ENCODE measurements at places on chromosomes 12 and 14. TPM values are rescaled to one million over a fixed set of nuclear protein-coding genes. Genes with fewer than 3 reads are reported as not detected.
A peak's percentile ranks its signal among the peaks of the same experiment; 100 is the strongest.

CCDC38 gene
- total RNA-seq: not detected

DNA sequence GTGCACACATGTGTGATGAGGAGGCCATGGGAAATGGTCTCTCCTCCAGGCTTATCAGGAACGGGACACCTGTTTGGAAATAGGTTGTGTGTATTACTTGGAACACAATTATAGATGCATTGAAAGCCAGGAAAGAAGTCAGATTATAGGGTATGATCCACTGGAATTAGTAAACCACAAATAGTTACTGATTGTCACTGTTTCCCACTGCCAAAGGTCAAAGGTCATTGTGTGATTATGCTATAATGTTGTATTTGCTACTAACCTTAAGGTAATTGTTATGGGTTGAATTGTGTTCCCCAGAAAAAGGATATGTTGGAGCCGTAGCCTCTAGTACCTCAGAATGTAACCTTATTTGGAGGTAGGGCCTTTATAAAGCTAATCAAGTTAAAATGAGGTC, 129.9 kb upstream of the FBXO33 start:
- no peak overlapping the region for H3K4me3 ChIP-seq
- H3K27ac ChIP-seq: no peak overlapping the region
- DNase-seq: no peak
- H3K36me3 ChIP-seq: no peaks in the 10 kb centered on the region
- H3K4me1 ChIP-seq: no peaks in the 10 kb centered on the region

DNA sequence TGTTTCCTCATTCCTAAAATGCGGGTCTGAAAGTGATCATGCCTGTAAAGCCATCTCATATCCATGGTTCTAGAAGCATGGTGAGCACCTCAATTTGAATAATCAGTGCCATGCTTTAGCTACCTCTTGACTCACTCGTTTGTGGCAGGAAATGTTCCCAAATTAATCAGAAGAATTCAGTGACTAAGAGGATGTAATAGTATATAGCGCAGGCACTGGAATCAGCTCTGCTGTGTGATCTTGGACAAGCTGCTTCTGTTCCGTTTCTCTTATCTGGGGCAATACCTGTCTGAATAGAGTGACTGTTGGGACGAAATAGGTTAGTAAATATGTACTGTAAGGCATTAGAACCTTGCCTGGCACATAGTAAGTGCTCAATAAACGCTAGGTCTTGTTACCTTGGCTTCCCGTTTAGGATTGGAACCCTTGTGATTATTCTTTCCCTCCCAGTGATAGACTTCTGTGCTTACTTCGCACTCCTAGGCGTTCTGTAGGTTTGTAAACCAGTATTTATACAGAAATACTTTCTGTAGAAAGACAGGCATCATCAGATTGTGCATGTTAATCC, 820 bp upstream of the SMAGP start:
- H3K4me3 ChIP-seq: peak overlapping the region; percentile 87
- H3K27me3 ChIP-seq: no peaks in the 10 kb centered on the region
- H3K36me3 ChIP-seq: no peaks in the 10 kb centered on the region
- no peaks in the 10 kb centered on the region for H3K4me1 ChIP-seq
- H3K27ac ChIP-seq: no peak overlapping the region
- no peak for DNase-seq

GRCh38 chr14:94164685-94165431, 9.3 kb upstream of the PPP4R4 start:
- no peaks in the 10 kb centered on the region for H3K27me3 ChIP-seq
- no peak overlapping the region for H3K27ac ChIP-seq
- no peak for DNase-seq

DNA sequence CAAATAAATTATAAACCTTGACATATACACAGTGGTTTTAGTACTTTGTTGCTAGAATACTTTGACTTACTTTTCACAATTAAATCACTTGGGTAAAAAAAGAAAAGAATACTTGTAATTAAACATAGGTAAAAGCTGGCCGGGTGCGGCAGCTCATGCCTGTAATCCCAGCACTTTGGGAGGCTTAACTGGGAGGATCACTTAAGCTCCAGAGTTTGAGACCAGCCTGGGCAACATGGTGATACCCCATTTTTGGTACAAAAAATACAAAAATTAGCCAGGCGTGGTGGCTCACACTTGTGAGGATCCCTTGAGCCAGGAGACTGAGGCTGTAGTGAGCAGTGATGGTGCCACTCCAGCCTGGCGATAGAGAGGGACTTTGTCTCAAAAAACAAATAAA, 7.8 kb downstream of the STX2 start:
- no peak for DNase-seq
- H3K27ac ChIP-seq: no peak overlapping the region
- no peak overlapping the region for H3K4me3 ChIP-seq
- no peaks in the 10 kb centered on the region for H3K4me1 ChIP-seq
- H3K27me3 ChIP-seq: no peaks in the 10 kb centered on the region

GRCh38 chr14:92959189-92959531, 36.2 kb downstream of the CHGA start:
- H3K27me3 ChIP-seq: no peaks in the 10 kb centered on the region
- no peak overlapping the region for H3K4me3 ChIP-seq
- H3K36me3 ChIP-seq: no peaks in the 10 kb centered on the region
- DNase-seq: peak; percentile 26
- no peaks in the 10 kb centered on the region for H3K4me1 ChIP-seq

DNA sequence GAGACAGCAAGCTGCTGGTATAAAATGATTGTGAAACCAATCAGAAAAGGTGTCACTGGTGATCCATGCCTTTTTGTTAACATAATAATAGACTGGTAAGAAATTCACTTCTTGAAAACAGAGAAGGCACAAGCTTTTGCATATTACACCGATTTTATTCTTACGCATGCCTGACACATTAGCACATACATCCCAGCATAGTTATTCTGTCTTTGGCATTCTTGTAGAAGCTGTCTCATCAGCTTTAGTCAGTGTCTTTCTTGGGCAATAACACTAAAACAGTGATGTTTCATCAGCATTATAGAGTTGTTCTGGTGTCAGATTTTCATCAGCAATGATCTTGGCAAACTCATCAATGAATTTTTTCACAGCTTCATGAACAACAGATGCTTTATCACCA, 283.4 kb upstream of the TMTC1 start:
- H3K4me1 ChIP-seq: no peaks in the 10 kb centered on the region
- DNase-seq: no peak
- H3K27ac ChIP-seq: no peak overlapping the region

GRCh38 chr12:96906849-96907670, at the start of gene NEDD1:
Gene NEDD1 (plus strand): TSS chr12:96907257. CDS start chr12:96909760, 2,503 bp downstream.
- H3K36me3 ChIP-seq: no peaks in the 10 kb centered on the region
- H3K4me1 ChIP-seq: peaks cover 3% of the 10 kb centered on the region
- H3K27me3 ChIP-seq: no peaks in the 10 kb centered on the region
- peak within 1 kb of the TSS; percentile 87 for H3K4me3 ChIP-seq
- DNase-seq: peak; percentile 90
- H3K27ac ChIP-seq: no peak within 1 kb of the TSS

FSCB gene
- total RNA-seq: not detected

- H3K27me3 ChIP-seq: no peaks in the 10 kb centered on the region
- no peak for DNase-seq
- no peak overlapping the region for H3K27ac ChIP-seq
These were observed 33.3 kb upstream of the STON2 start for GRCh38 chr14:81433378-81433777.

PGF gene
- total RNA-seq: 29.1 TPM

DNA sequence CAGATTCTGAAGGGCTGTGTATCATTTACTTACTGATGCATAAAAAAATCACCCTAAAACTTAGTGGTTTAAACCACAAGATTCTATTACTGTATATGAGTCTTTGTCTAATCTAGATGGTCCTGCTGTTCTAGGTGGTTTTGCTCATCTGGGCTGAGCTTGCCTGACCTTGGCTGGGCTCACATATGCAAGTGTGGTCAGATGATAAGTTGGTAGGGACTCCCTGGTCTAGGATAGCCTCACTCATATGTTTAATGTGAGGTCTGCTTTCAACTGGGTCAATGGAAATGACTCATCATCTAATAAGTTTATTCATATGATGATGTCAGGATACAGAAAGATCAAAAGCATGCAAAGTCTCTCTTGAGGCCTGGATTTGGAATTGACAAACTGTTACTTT, 887.8 kb downstream of the TRHDE start:
- DNase-seq: no peak
- H3K27ac ChIP-seq: no peak overlapping the region
- H3K27me3 ChIP-seq: no peaks in the 10 kb centered on the region
- H3K36me3 ChIP-seq: no peaks in the 10 kb centered on the region
- H3K4me1 ChIP-seq: no peaks in the 10 kb centered on the region

DNA sequence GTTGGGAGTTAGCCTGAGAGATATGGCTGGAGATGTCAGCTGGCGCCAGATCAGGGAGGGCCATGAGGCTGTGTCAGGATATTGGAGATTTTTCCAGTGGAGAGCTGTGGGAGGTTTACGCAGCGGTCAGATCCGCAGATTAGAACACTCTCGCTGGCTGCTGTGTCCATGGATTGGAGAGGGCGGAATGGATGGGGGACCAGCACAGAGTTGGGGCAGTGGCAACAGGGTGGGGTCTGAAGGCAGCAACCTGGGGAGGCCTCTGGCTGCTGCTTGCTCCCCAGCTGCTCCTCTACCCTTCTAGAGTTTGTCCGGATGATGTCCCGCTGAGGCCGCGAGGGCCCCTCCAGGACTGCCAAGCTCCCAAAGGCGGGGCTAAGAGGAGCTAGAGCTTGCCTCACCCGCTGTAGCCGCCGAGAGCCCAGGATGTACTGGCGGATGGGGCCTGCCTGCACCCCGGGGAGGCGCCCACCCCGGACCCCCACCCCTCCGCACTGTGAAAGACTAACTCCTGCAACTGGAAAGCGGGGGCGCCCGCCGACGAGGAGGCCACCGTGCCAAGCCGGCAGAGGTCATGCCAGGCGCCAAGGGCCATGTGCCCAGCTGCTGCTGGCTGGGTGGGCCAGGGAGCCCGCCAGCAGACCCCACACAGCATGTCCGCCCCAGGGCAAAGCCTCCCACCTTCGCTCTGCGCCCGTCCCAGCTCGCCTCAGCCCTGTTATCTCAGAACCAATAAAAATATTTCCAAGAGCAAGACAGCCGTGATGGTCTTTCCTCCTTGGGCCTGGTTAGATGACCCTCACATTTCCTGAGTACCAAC, 20.2 kb upstream of the MLEC start:
- no peak overlapping the region for H3K4me3 ChIP-seq
- H3K27me3 ChIP-seq: no peaks in the 10 kb centered on the region
- H3K36me3 ChIP-seq: no peaks in the 10 kb centered on the region

DNA sequence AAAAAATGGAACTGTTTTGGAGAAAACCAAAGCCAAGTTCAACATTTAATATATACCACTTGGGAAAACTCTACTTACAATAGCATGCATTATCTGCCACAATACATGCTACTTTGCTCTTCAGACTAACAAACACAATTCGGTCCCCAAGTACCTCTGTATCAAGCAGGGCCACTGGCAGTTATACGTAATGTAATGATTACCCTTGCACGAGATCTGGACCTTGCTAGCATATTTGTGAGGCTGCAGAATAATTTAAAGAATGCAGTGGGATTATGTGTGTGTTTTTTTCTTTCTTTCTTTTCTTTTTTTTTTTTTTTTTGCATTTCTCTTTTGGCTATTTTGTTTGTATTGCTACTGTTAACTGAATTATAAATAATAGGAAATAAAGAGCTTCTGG, 22.8 kb upstream of the PYGL start:
- no peaks in the 10 kb centered on the region for H3K4me1 ChIP-seq
- H3K4me3 ChIP-seq: no peak overlapping the region
- no peak overlapping the region for H3K27ac ChIP-seq
- no peak for DNase-seq
- no peaks in the 10 kb centered on the region for H3K36me3 ChIP-seq
- no peaks in the 10 kb centered on the region for H3K27me3 ChIP-seq

- H3K27me3 ChIP-seq: no peaks in the 10 kb centered on the region
- H3K36me3 ChIP-seq: no peaks in the 10 kb centered on the region
- H3K4me1 ChIP-seq: no peaks in the 10 kb centered on the region
- no peak for DNase-seq
- H3K4me3 ChIP-seq: no peak overlapping the region
- no peak overlapping the region for H3K27ac ChIP-seq
These were observed 15.6 kb downstream of the TTC6 start for GRCh38 chr14:37610945-37611523.

GRCh38 chr12:65638324-65638723, 186.0 kb upstream of the HMGA2 start:
- DNase-seq: no peak
- no peak overlapping the region for H3K4me3 ChIP-seq
- no peaks in the 10 kb centered on the region for H3K36me3 ChIP-seq
- no peaks in the 10 kb centered on the region for H3K27me3 ChIP-seq

GRCh38 chr14:69882915-69883314, 3.7 kb downstream of the SMOC1 start:
- DNase-seq: no peak
- no peaks in the 10 kb centered on the region for H3K27me3 ChIP-seq
- H3K36me3 ChIP-seq: no peaks in the 10 kb centered on the region

GPR65 gene
- 2.8 TPM for total RNA-seq

GRCh38 chr12:82517027-82517426, 158.7 kb downstream of the METTL25 start:
- no peak overlapping the region for H3K4me3 ChIP-seq
- no peak overlapping the region for H3K27ac ChIP-seq
- no peaks in the 10 kb centered on the region for H3K36me3 ChIP-seq
- no peaks in the 10 kb centered on the region for H3K27me3 ChIP-seq
- no peaks in the 10 kb centered on the region for H3K4me1 ChIP-seq

ERP27 gene
- total RNA-seq: 3.2 TPM

DNA sequence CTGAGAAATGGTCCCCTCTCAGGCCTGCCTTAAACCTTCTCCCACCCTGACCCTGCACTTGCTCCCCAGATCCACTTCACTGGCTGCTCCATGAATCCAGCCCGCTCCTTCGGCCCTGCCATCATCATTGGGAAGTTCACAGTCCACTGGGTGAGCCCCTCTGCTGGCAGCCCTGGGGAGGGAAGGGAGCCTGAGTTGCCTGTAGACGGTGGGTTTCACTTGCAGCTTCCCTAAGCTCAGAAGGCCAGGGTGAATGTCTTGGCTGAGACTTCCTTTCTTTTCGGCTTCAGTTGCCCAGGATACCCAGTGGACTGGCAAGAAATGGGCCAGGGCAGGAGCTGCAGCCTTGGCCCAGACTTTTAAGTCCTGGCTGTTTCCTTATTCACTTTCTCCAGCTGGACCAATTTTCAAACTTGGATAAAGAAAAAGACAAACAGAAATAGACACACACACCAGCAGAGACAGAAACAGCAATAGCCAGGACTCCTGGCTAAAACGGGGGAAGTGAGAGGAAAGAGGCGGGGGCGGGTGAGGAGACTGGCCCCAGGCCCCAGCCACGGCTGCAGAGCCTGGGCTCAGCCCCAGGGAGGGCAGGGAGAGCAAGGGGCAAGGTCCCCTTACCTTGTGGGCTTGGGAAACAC, 2.0 kb downstream of the AQP6 start:
- no peaks in the 10 kb centered on the region for H3K36me3 ChIP-seq
- DNase-seq: peak; percentile 40
- H3K4me1 ChIP-seq: no peaks in the 10 kb centered on the region
- no peak overlapping the region for H3K27ac ChIP-seq
- no peaks in the 10 kb centered on the region for H3K27me3 ChIP-seq
- no peak overlapping the region for H3K4me3 ChIP-seq
